ENCODE measurements at places on chromosomes 13 and 19.
A peak's percentile ranks its signal among the peaks of the same experiment; 100 is the strongest.

- no peak for DNase-seq
Observed at GRCh38 chr19:35904311-35905068, 2.2 kb downstream of the HCST start.

DNA sequence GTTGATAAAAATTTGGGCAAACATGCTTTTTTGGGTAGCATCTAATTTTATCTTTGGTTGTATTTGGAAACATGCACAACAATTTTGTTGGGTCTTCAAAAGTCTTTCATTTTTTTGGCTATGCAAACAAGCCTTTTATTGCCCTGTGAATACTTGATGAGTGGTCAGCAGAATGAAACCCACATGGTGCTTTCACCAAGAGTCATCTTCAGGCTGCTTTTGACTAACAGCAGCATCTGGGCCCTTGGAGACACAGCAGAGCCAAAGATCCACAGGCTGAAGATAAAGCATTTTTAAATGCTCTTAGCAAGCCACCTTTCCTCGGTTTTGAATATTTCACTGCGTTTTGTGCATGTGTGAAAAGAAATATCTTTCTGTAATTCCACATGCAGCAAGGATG, 154.9 kb downstream of the FGF9 start:
- no peak for DNase-seq

DNA sequence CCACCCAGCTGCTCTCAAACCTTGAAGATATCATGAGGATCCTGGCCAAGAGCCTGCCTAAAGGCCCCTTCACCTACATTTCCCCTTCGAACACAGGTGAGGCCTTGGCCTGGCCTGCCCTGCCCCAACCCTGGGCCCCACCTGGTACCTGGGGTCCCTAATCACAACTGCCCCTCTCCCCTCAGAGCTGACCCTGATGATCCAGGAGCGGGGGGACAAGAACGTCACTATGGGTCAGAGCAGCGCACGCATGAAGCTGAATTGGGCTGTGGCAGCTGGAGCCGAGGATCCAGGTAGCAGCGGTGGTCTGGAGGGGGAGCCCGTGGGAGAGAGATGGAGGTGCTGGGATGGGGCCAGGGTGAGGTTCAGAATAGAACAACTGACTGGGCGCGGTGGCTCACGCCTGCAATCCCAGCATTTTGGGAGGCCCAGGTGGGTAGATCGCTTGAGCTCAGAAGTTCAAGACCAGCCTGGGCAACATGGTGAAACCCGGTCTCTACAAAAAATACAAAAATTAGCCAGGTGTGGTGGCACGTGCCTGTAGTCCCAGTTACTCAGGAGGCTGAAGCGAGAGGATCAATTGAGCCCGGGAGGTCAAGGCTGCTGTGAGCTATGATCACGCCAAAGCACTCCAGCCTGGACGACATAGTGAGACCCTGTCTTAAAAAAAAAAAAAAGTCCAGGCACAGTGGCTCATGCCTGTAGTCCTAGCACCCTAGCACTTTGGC, 17.5 kb downstream of the DDX39A start:
- DNase-seq = no peak

DNA sequence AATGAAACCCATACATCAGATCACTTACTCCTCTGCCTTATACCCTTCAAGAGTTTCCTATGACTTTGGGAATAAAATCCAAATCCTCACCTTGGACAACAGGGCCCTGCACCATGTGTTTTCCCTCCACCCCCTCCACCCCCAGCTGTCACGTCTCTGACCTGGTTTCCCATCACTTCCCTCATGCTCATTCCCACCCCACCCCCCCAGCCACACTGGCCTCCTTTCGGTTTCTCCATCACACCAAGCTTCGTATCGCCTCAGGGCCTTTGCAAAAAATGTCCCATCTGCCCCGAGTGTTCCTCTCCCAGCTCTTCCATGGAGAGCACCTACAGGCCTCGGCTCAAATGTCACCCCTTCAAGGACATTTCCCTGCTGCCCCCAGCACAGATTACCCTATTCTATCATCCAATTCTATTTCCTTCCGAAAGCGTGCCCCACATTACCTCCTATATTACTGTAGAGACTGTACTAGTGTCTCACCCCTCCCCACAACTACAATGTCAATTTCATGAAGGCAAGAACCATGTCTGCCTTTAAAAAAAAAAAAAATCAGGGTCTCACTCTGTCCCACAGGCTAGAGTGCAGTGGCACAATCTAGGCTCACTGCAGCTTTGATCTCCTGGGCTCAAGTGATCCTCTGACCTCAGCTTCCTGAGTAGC, 16.8 kb upstream of the FFAR2 start:
- no peak for DNase-seq

DNA sequence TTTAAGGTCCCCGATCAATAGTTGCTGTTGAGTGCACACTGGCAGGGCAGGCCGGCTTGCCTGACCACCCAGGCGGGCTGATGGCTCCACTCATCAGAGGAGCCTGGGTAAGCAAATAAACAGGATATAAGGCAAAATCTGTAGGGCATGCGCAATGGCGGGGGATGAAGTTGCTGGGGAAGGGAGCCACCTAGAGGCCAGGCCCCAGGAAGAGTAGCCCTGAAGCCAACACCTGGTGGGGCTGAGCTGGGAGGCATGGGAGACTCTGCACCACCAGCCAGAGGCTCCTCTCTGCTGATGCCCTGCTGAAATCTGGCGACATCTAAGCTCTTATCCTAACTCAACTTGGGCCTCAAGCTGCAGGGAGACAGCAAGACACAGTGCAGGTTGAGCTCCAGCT, 324.3 kb downstream of the ZNF536 start:
- DNase-seq = no peak

- DNase-seq = peak; percentile 34
Observed at GRCh38 chr19:16325641-16326400, 1.2 kb downstream of the KLF2 start.

DNA sequence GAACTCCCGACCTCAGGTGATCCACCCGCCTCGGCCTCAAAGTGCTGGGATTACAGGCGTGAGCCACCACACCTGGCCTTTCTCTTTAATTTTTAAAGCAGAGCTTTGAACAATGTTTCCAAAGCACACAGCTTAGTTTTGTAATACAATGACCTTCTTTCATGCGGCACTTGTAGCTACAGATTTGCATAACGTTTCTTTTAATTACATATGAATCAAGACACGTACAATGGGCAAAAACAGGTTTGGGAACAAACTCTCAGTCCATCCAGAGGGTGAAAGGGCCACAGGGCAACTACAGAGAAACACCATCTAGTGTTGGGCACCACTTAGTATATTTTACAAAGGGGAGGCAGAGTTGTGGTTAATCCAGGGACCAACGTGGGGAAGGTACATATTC, 19.0 kb upstream of the S1PR4 start:
- DNase-seq = no peak

DNA sequence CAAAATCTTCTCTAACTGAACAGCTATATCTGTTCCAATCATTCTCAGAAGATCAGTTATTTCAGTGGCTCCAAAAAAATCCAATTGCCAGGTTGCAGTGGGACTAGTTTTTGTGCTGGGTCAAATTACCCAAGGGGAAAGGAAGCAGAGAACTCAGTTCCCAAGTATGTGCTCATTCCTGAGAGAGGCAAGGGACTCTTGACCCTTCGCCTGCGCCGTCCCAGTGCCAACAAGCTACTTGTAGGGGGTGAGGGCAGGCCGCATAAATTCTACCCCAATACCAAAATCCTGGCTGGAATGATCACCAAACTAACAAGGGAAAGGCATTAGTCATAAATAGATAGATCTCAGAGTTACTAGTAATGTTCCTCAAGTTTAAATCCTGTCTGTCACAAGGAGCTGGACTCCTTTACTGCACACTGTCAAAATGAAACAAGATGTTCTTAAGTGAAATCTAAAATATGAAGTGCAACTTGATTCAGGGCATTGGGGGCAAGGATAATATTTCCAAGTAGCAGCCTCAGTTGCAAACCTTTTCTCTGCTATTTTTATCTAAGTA, 50.6 kb downstream of the XPO4 start:
- DNase-seq = no peak

DNA sequence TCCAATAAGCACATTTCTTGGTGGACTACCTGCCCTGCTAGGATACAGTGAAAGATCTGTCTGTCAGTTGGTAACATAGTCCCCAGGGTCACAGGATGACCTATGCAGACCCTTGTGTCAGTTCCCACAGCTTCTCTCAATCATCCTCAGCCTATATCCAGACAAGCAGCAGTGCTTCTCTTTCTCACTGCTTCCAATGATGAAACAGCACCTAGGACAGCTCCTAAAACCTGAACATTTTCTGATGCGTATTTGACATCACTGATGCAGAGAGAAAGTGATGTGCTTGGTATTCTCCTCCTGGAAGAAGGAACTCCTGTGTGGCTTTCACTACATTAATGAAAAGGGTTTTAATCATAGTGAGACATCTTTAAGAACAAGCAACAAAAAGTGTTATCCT, 43.7 kb downstream of the ZNF557 start:
- no peak for DNase-seq

GRCh38 chr19:28868836-28869235, 344.1 kb downstream of the UQCRFS1 start:
- DNase-seq = no peak

DNA sequence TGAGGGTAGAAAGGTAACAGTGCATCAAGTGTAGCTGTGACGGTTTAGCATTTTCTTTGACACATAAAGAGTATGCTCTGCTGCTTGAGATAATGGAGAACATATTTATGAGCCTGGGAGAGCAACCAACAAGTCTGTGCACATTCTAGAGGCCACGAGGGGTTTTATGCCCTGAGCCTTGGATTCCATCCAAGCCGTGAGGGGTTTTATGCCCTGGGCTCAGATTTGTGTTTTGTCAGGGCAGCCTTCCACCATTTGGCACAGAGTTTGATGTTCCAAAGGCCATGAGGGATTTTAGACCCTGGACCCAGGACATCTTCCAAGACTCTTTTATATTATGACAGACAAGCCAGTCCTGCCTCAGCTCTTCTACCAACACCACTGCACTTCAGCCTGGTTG, 106.4 kb downstream of the ZNF486 start:
- no peak for DNase-seq

GRCh38 chr13:93730780-93731179, 504.2 kb downstream of the GPC6 start:
- DNase-seq = no peak

GRCh38 chr19:24140099-24140498, 53.1 kb downstream of the ZNF254 start:
- DNase-seq = no peak

DNA sequence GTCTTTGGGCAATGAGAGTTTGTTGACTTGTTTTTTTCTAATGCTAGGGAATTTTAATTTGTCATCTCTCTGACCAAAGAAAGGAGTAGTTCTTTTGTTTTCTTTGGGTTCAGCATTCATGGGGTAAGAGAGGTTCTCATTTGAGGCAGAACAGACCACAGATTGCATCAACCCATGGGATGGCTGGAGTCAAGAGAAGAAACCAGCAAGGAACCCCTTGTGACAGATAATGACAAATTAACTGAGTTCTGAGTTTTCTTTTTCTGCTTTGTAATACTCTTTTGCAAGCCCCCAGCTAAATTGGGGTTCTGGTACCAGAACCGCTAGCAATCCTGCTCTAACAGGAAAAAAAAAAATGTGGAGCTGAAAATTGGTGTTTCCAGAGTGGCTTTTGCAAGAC, 864.1 kb downstream of the DIAPH3 start:
- DNase-seq = no peak

DNA sequence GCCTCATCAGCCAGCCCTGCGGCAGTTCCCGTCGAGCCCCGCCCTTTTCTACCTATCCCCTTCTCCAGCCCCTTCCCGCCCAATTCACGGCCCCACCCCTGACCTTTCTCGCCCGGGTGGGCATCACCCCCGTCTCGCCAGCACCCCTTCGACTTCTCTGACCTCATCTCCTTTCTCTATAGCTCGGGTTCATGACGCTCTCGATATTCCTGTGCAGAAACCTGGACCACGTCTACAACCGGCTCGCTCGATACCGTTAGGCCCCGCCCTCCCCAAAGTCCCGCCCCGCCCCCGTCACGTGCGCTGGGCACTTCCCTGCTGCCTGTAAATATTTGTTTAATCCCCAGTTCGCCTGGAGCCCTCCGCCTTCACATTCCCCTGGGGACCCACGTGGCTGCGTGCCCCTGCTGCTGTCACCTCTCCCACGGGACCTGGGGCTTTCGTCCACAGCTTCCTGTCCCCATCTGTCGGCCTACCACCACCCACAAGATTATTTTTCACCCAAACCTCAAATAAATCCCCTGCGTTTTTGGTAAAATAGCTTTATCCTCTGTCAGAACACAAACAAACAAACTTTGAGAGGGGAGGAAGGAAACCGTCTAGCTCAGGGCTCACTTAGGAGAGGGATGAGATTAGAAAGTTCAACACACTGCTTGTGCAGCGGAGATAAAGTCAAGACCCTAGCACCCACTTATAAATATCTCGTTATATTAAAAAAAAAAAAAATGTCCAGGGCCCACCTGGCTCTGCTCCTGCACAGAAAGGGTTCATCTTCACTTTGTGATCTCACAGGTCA, 5.1 kb downstream of the CD37 start:
- no peak for DNase-seq

DNA sequence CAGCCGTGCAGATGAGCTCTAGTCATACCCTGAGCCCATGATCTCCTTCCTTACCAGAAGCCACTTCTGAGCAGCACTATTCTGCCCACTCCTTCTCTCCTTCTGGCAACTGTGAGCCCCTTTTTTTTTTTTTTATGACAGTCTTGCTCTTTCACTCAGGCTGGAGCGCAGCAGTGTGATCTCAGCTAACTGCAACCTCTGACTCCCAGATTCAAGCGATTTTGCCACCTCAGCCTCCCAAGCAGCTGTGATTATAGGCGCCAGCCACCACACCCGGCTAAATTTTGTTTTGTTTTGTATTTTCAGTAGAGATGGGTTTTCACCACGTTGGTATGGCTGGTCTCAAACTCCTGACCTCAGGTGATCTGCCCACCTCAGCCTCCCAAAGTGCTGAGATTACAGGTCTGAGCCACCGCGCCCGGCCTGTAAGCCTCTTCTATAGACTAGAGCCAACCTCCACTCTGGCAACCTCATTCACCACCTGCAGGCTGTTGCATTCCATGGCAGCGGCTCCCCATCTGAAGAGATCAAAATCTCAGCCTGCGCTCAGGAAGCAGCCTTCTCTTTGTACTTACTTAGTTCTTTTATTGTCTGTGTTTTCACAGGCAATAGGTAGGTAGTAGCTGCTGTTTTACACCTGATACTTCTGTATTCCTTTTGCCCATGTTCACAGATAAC, 34.8 kb upstream of the NDFIP2 start:
- no peak for DNase-seq

- no peak for DNase-seq
Observed at GRCh38 chr19:33395561-33396550, 22.3 kb downstream of the CEBPG start.

DNA sequence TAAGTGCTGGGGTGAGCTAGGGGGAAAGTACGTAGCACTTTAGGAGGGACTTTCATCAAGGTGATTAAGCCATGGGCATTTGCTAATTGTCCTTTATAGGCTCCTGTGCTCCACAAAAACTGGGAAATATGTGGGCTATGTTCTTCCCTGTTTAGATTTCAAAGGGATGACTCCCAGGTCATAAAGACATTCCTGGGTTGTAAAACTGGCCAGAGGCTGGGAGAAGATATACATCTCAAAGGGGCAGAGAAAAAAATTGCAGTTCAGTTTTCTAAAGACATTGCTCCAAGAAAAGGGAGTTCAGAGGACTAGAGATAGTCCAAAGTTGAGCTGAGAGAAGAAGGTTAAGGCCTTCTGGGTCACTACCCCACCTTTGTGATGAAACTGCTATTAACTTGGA, 204.8 kb downstream of the MYO16 start:
- DNase-seq = no peak
